ENCODE measurements at places on chromosomes 2 and 18.
A peak's percentile ranks its signal among the peaks of the same experiment; 100 is the strongest.

- no peak for DNase-seq
These were observed 229.9 kb upstream of the HDAC4 start for GRCh38 chr2:239630618-239631286.

DNA sequence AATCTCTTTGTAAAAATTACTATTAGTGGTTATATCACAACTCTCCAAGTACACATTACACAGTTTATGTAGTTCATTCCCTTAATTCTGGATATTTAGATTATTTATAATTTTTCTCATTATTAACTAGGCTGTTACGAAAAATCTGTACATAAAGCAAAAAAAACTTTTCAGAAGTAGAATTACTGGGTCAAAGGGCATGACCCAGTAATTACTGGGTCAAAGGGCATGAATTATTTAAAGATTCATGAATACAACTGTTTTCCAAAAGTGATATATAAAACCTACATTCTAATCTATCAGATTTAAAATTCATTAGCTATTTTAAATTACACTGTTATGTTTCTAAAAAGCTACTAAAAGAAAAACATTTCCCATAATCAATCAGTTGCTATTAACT, 55.3 kb downstream of the MSH6 start:
- no peak for DNase-seq

DNA sequence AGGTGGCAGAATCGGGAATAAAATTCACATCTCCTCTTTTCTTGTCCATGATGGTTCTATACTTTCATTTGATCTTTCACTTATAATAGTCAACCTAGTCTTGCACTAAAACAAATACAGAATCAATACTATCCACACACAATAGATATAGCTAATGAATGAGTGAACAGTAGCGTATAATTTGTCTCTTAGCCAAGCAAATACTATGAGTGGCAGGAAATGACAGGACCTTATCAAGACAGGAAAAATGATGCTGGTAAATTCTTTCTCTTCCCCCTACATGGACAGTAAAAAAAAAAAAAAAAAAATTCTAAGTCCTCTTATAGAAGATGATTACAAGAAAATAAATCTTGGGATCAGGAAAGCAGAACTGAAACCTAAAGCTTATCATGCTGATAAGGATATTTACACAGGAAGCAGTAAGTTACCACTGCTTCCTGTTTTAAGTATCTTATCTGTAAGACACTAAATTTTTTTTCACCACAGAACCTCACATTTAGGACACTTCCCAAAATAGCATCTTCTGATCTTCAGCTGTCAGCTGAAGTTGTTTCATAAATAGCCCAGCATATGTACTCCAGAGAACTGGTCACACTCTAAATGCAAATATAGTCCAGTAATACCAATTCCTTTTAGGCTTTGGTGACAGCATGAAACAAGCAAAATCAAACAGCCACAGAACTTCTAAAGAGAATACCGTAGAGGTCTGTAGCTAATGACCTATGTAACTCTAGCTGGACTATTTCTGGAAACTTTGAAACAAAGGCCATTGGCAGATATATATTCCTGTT, 27.0 kb downstream of the IRS1 start:
- DNase-seq = no peak

GRCh38 chr18:79469751-79470505, 74.2 kb downstream of the NFATC1 start:
- no peak for DNase-seq

GRCh38 chr2:209933499-209934483, 68.6 kb upstream of the RPE start:
- DNase-seq = no peak

- no peak for DNase-seq
These were observed 256.6 kb upstream of the CTAGE1 start for GRCh38 chr18:22674272-22674671.

DNA sequence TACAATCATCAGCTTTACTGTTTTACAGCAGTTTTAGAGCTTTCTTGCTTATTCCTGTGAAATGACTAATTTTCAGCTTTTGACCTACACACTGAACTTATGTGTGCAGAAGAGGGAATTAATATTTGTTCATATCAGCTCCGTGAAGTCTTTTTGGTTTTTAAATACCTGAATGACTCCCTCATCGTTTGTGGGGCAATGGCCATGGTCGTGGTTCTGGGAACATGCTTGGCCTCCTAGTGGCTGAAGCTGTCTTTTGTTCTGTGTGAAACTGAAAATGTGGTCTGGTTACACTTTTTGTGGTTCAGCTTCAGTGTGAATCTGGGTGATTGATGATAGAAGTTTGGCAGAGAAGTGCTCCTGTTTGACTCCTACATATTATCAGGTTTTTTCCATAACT, 408.1 kb downstream of the THSD7B start:
- no peak for DNase-seq

GRCh38 chr18:51461956-51462355, 264.5 kb upstream of the MEX3C start:
- DNase-seq = no peak

DNA sequence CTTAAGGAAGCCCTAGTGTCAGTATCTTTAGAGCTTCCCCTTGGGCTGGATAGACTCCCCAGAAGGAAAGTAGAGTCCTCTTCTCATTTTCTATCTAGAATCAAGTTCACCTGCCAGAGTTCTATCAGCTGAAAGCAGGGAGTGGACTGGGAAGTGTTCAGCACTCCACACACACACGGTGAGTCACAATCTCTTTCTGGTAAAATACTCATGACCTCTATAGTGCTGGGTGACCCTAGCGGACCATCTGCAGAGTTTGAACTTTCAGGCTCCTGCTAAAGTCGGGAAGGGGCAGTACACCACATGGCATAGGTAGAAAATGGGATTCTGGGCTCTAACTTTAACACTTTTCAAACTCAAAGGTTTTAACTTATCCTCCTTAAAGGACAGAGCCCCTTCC, 43.3 kb downstream of the SAP130 start:
- no peak for DNase-seq

DNA sequence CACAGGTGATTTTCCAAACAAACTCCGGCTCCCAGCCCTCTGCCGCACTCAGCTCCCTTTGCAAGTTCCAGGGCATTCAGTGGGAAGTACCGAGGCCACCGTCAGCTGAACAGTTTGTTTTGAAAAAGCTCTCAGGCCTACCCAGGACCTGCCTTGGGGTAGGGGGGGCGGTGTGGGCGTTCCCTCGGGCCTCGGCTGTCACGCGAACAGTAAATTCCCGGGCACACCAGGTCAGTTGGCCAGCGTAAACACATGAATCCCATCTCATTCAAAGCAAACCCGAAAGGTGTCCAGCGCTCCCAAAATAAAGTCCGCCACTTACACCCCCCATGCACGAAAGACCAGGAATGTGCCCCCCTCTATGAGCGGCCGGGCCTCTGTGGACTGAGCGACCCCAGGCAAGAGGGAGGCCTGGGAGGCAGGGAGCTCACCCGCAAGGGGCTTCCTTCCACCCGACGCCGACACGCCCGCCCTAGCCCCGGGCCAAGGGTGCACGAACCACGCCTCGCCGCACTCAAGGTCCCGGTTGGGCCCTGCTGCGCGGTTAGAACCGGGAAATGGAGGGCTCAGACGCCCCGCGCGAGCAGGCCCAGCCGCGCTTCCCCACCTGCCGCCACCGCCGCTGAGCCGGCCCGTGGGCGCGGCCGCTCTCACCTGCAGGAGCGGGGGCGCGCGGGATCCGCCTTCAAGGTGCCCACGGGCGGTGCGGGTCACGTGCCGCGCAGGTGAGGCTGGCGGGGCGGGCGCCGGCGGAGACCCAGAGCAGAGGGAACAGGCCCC, at the start of gene WDSUB1:
Gene WDSUB1, minus strand, starts transcription at position 775 of the 780 bp plus-strand sequence. CDS start 3,634 bp downstream, outside the sequence.
- DNase-seq = peak; percentile 83
